ENCODE measurements at places on chromosomes 1 and 21.
A peak's percentile ranks its signal among the peaks of the same experiment; 100 is the strongest.

- no peak for DNase-seq
Measured at GRCh38 chr1:6634371-6635052, 9.8 kb downstream of the THAP3 start.

DNA sequence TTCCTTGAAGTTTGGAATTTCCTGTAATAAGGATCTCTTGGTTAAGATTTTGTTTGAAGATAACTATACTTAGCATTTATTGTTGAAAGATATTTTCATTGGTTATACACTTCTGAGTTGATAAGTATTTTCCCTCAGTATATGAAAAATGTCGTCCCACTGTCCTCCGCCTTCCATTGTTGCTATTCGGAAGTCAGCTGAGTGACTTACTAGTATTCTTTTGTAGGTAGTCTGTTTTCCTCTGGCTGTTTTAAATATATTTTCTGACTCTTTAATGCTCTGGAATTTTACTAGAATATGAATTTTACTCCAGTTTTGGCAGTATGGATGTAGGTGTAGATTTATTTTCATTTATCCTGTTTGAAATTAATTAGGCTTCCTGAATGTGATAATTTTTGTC lies 498.7 kb upstream of the NFIA start:
- no peak for DNase-seq

GRCh38 chr1:203028067-203028783 lies 1.9 kb downstream of the PPFIA4 start:
- no peak for DNase-seq

DNA sequence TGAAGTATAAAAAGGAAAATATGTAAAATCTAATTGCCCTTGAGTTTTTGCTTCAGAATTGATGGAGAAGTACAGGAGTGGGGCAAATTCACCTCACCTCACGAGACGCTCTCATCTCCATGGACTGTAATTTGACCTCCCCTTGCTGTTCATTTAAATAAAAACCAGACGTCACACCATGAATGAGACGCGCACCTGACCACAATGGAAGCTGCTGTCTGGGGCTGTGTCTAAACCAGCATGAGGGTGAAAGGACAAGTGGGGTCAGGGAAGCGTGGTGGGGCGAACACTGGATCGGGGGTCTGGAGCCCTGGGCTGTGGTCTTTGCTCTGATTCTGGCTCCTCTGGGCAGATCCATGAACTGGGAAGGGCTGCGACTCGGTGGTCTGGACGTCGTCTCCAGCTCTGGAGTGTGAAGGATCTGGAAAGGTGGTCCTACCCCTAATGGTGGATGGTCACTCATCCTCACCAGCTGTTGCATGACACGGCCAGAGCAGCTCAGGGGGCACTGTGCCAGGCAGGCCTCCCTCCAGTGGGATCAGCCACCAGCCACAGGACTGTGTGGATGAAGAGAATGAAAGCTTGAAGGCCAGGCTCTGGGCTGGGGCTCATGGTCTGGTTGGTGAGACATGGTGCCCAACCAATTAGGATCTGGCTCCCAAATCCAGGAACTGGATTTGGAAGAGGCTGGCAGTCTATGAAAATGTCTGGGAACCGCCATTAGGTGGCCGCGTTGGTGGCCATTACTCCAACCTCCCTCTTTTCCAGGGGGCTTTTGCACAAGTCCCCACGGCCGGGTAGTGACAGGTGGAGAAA lies 728.6 kb downstream of the PTPRU start:
- DNase-seq: no peak

- no peak for DNase-seq
Measured at GRCh38 chr21:42648606-42649005, 4.8 kb upstream of the PDE9A start.

GRCh38 chr1:5623399-5623798 lies 368.8 kb downstream of the NPHP4 start:
- DNase-seq: no peak

DNA sequence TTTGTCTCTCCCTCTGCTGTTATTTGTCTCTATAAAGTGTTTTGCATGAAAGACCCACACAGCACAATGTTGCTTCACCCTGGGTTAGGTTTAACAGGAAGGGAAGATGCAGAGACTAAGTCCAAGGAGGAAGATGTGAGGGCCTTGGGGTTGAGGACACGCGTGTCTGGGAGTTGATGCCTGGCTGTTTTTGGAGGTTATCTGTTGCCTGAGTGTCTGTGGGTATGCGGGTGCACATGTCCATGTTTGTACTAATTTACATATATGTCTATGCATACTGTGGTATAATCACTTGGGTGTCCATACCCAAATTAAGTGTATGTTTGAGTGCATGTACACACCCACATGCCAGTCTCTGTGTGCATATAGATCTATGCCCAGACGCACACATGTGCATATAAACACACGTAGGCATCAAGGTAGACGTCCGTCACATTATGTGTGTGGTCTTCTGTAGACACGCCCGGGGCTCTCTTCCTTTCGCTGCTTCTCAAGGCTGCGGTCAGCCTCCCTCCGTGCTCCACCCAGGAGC lies 962 bp upstream of the MAN1C1 start:
- DNase-seq: no peak

- no peak for DNase-seq
Measured at GRCh38 chr1:34406833-34407539, 230.3 kb downstream of the C1orf94 start.

- peak; percentile 87 for DNase-seq
Measured at GRCh38 chr1:6026095-6026809, 19.4 kb upstream of the KCNAB2 start.

- no peak for DNase-seq
Measured at GRCh38 chr21:43703035-43703880, 15.7 kb upstream of the PDXK start.

GRCh38 chr1:232372841-232373440 lies 257.0 kb downstream of the SIPA1L2 start:
- no peak for DNase-seq

- no peak for DNase-seq
Measured at GRCh38 chr1:113434081-113434873, 44.0 kb downstream of the MAGI3 start.

GRCh38 chr1:192954705-192955265 lies 104.4 kb downstream of the UCHL5 start:
- DNase-seq: no peak

- DNase-seq: no peak
Measured at GRCh38 chr1:195082183-195082582, 1526.1 kb downstream of the KCNT2 start.

GRCh38 chr1:20873311-20873710 lies 86.2 kb upstream of the HP1BP3 start:
- no peak for DNase-seq

DNA sequence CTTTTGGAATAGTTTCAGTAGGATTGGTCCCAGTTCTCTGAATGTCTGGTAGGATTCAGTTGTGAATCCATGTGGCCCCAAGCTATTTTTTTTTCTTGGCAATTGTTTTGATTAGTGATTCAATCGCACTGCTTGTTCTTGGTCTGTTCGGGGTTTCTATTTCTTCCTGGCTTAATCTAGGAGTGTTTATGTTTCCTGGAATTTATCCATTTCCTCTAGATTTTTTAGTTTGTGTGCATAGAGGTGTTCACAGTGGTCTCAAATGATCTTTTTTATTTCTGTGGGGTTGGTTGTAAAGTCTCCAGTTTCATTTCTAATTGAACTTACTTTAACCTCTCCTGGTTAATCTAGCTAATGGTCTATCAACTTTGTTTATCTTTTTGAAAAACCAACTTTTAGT lies 117.6 kb downstream of the NME7 start:
- no peak for DNase-seq

- no peak for DNase-seq
Measured at GRCh38 chr1:203308328-203308922, 3.1 kb downstream of the BTG2 start.

DNA sequence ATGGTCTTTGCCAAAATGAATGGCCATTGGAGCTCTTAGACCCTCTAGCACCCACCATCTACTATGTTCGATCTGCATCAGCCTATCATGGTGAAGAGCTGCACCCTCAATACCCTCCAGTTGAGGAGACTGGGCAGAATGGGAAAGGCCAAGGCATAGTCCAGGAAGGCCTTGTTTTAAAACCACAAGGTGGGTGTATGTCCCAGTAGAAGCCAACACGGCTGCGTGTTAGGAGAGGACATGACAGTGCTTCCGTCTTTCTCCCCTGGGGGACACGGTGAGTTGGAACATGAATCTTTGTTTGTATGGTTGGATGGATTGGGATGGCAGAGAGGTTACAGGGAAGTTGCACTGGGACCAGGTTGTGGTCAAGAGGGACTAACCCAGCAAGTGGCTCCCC lies 18.6 kb upstream of the SH3D21 start:
- no peak for DNase-seq

GRCh38 chr1:231899713-231900435 lies 273.3 kb downstream of the DISC1 start:
- DNase-seq: no peak

DNA sequence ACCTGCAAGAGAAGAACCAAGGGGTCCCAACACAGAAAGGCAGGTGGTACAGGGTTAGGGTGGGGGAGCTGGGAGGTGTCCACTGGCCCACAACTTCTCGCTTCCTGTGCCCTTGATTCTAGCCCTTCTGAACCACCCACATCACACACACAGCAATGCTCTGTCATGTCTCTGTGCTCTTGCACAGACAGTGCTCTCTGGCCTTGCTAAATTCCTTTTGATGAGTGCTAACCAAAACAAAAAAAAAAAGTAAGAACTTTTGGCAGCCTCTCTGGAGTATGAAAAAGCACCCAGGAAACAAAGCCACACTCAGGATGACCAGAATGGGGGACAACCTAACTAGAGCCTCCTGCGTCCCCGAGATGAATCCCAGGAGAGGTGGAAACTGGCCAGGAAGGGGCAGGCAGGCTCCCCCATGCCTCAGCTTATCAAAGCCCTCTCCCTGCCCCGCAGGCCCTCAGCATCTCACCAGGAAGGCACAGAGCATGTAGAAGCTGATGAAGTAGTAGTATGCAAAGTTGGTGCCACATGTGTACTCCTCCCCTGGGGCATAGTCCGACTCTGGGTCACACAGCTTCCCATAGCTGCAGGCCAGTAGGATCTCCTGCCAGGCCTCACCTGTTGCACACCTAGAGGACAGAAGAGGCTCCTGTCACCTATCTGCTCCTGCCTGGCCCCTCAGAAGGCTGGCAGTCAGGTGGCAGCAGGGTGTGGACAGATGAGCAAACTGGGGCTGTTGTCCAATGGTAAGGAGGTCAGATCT lies 27.2 kb upstream of the KIF21B start:
- no peak for DNase-seq

- no peak for DNase-seq
Measured at GRCh38 chr21:31370893-31371544, 27.0 kb upstream of the TIAM1 start.

DNA sequence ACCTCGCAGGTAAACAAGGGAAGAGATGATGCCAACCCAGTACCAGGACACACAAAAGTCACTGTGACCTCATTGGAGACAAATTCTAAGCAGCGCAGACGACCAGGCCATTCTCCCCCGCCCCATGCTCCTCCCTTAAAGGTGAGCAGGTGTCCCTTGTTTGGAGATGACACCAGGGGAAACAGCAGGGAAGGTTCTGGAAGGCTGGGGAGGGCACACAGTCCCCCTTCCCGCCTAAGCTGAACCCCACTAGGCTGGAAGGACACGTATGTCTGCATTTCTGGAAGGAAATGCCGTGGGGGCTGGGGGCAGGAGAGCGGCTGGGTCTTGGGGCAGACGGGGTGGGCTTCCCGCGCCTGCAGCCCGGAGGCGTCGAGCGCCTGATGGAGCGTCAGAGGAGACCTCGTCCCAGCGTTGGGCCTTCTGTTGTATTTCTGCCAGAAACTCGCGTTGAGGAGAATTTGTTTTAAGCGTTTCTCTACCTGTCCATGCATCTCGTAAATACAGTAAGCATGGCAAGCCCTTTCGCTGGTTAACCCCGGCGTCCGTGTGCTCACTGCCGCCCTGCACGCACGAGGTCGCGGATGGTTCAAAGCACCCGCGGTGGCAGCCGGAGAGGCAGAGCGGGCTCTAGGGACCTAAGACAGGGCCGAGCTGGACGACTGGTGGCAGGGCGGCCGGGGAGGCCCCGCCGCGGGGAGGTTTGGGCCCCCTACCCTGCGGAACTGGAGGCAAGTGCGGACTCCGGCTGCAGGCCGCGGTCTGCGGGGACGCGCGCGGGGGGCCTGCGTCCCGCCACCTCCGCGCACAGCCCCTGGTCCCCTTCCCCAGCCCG lies 1.2 kb upstream of the LHX4 start:
- DNase-seq: no peak

DNA sequence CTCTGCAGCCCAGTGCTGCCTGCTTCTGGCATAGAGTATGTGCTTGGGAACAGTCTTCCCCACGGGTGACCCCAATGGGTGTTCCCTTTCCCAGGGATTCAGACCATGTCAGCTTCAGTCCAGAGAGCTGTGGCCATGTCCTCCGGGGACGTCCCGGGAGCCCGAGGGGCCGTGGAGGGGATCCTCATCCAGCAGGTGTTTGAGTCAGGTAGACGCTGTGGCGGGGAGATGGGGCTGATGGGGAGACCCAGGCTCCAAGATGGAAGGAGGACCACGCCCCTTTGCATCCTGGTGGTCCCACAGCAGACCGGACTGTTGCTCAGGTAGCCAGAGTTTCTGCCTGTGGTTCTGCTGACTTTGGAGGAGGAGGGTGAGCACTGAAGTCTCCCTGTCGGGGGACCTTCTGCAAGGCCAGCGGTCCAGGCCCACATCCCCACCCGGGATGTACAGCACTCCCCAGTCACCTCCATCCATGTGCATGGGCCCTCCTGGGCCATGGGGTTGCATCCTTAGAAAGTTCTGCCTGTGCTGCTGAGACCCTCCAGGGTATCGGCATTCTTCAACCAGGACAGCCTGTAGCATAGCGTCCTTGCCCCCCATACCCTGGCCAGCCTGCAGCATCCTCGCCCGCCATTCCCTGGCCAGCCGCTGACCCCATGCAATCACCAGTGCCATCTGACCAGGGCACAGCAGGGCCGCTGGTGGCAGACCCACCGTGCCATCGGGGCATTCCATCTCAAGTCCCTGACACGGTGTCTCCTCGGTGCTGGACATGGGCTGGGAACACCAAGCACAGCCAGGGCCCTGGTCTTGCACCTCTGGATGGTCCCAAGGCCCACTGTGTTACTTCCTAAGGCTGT lies 2.8 kb downstream of the AIRE start:
- no peak for DNase-seq

DNA sequence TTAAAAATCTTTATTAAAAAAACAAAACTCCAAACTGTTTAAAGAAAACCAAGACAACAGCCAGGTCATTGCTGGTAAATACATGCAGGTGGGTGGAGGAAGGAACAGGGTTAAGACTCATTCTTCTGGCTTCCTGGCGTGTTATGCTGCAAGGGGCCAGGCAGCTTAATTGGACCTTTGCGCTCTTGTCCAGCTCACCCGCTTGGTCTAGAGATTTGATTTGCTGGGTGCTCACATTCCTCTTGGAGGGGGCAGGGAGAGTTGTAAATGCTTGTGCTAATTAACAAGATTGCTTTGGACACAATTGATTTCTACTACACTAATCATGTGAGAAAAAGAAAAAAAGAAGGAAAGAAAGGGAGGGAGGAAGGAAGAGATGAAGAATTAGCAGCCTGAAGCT lies 10.5 kb downstream of the CEP104 start:
- DNase-seq: no peak
